ENCODE measurements at places on chromosomes 3 and 15. TPM values are rescaled to one million over a fixed set of nuclear protein-coding genes. Genes with fewer than 3 reads are reported as not detected.

The CEMIP gene
- total RNA-seq = 4.1 TPM

- H3K4me1 ChIP-seq = no peaks in the 10 kb centered on the region
- DNase-seq = no peak
- no peaks in the 10 kb centered on the region for H3K27me3 ChIP-seq
- H3K4me3 ChIP-seq = no peak overlapping the region
- no peaks in the 10 kb centered on the region for H3K36me3 ChIP-seq
These were observed 541.3 kb downstream of the UNC13C start for GRCh38 chr15:54519577-54519976.

DNA sequence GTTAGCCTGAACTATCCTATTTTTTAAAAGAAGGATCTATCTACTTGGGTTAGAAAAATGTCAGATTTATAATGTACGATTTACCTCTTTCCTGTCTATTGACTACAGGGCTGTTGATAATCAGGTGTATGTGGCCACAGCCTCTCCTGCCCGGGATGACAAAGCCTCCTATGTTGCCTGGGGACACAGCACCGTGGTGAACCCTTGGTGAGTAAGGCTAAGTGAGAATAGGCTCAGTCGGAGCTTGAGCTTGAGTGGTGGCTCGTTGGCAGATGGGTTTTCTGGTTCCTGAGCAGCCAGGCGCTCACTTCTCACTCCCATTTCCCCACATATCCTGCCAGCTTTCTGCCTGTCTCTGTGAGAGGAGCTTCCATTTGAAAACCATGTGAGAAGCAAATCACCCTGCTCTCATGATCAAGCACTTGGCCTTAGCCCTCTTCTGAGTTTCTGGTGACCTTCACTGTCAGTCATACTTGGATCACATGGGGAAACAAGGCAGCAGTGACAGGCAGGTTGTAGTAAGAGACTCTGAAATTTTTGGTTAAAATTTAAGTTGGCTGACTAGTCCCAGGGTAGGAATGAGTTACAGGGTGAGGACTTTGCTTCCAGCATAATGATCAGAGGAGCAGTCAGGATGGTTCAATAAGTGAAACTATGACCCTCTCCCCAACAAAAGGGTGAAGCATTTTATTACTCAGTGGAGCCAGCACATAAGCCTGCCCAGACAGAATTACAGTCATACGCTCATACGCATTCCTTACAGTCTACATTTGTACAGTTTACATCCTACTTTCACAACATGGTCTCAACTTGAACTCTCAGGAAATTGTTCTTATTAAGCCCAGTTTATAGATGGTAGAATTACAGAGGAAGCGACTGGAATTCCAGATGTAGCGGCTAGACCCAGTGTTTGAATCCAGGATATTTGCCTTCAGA lies 18.0 kb downstream of the NIT2 start:
- no peak overlapping the region for H3K4me3 ChIP-seq
- DNase-seq = no peak
- H3K36me3 ChIP-seq = peaks cover 9% of the 10 kb centered on the region

GRCh38 chr3:132464066-132464465 lies 46.8 kb downstream of the DNAJC13 start:
- H3K36me3 ChIP-seq = peaks cover 37% of the 10 kb centered on the region
- no peak overlapping the region for H3K4me3 ChIP-seq
- no peak for DNase-seq
- no peaks in the 10 kb centered on the region for H3K4me1 ChIP-seq

The SCN11A gene
- not detected for total RNA-seq

The CRYGS gene
- total RNA-seq = 9.5 TPM

DNA sequence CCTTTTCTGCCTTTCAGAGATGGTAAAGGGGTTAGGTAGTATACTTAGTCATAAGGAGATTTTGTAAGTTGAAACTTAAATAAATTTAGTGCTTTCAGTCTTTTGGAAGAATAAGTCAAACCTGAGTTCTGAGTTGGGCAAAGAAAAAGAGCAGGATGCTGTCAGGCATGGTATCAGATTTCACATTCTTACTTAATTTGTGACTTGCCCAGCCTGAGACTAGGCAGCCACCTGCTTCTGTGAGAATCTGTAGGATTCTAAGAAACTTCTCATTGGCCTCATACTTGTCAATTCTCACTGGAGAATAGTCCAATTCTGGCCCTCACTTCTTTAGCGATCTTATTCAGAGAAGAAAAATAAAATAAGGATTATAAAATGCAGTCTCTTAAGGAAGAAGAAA lies 577.5 kb downstream of the DIPK2A start:
- no peaks in the 10 kb centered on the region for H3K36me3 ChIP-seq
- no peaks in the 10 kb centered on the region for H3K27me3 ChIP-seq
- DNase-seq = no peak

DNA sequence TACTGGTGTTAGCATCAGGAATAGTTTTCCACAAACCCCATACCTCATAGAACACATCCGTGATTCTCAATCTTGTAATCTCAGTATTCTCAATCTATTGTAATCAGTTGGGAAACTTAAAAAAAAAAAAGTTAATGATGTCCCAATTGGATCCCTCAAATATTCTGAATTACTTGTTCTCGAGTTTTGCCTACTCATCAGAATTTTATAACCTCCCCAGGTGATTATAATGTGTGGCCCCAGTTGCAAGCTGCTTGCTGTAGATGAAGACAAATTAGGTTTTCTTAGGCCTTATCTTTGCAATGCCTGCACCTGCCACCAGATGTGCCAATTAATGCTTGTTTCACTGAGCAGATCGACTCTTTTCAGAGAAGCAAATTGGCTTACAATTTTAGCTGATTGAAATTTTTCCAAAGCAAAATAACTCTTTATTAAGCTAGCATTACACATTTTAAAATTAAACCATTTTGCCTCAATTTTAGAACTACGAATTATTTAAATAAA lies 19.0 kb upstream of the DIPK2A start:
- H3K4me1 ChIP-seq = no peaks in the 10 kb centered on the region
- H3K27me3 ChIP-seq = no peaks in the 10 kb centered on the region
- H3K4me3 ChIP-seq = no peak overlapping the region

- no peak overlapping the region for H3K27ac ChIP-seq
- H3K27me3 ChIP-seq = no peaks in the 10 kb centered on the region
- peaks cover 15% of the 10 kb centered on the region for H3K36me3 ChIP-seq
- peaks cover 12% of the 10 kb centered on the region for H3K4me1 ChIP-seq
- H3K4me3 ChIP-seq = no peak overlapping the region
These were observed 41.4 kb upstream of the VEPH1 start for GRCh38 chr3:157544501-157545130.

DNA sequence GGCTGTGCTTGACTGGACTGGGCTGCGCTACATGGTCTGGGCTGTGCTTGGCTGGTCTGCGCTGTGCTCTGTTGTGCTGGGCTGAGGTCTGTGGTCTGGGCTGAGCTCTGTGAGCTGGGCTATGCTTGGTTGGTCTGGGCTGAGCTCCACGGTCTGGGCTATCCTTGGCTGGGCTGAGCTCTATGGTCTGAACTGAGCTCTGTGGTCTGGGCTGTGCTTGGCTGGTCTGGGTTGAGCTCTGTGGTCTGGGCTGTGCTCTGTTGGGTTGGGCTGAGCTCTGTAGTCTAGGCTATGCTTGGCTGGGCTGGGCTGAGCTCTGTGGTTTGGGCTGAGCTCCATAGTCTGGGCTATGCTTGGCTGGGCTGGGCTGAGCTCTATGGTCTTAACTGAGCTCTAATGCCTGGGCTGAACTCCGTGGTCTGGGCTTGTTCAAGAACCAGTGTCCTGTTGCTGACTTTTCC lies 92.0 kb downstream of the PLXNA1 start:
- peak; percentile 21 for DNase-seq
- H3K27ac ChIP-seq = no peak overlapping the region
- peaks cover 54% of the 10 kb centered on the region for H3K27me3 ChIP-seq
- no peaks in the 10 kb centered on the region for H3K36me3 ChIP-seq

DNA sequence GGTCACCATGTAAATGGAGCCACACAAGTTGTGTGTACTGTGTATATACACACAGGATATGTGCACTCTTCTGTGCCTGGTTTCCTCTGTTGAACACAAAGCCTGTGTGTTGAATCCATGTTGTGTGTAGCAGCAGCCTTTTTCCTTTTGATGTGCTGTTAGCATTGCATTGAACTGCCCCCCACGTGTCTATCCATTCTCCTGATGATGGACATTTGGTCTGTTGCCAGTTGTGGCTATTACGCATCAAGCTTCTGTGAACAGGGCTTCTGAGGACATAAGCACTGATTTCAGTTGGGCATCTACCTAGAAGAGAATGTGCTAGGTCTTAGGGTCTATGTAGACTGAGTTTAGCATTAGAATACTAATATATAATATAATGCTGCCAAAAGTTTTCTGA lies 77.4 kb downstream of the LSM3 start:
- H3K4me1 ChIP-seq = peaks cover 26% of the 10 kb centered on the region
- DNase-seq = no peak

The FOXB1 gene
- total RNA-seq = not detected

The TMCO5A gene
- not detected for total RNA-seq

DNA sequence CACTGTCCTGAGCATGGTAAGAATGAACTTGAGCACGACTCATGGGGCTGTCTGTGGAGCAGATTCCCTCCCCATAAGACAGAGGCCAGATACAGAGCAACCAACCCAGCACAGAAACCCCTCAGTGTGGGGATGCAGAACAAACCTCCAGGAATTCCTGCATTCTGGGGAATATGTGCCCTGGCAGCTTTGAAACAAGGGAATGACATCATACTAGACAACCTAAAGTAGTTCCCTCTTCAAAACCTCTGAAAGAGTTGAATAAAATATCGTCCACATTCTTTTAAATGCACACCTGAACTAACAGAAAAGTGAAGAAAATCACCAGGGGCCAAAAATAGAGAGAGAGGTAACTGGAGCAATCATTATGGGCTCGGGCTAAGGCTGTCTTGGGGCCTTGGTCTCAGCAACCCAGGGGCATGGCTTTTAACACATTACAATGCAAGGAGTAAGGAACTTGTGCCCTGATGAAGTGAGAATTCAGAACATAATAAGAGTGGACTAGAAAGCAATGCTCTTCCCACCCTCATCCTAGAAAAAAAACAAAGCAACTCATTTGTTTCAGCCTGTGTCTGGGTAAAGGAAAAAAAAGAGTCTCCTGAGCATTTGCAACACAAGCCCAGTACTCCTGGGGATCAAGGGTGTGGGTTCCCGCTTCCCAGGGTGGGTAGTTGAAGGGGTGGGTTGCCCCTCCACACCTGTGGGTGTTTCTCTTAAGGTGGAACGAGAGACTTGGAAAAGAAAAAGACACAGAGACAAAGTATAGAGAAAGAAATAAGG lies 43.9 kb downstream of the ADIPOQ start:
- H3K36me3 ChIP-seq = no peaks in the 10 kb centered on the region
- H3K4me1 ChIP-seq = no peaks in the 10 kb centered on the region
- H3K27ac ChIP-seq = no peak overlapping the region

DNA sequence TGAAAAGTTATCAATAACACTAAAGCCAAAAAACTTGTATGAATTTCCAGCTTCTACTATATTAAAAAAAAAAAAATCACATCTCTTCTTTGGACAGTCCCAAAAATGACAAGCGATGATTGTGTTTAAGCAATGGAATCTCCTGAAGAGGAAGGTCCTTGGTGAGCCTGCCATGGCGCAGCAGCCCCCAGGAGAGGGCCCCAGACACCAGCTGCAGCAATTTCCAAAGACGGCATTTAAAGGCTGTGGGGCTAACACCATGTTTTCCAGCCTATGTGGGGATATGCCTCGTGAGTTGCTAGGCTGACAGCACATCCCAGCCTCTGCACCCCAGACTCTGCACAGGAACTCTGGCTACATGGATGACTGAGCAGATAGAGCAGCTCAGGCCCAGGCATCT lies 14.7 kb downstream of the SKIC8 start:
- H3K27ac ChIP-seq = no peak overlapping the region
- peaks cover 25% of the 10 kb centered on the region for H3K36me3 ChIP-seq
- H3K4me1 ChIP-seq = no peaks in the 10 kb centered on the region
- no peak for DNase-seq

DNA sequence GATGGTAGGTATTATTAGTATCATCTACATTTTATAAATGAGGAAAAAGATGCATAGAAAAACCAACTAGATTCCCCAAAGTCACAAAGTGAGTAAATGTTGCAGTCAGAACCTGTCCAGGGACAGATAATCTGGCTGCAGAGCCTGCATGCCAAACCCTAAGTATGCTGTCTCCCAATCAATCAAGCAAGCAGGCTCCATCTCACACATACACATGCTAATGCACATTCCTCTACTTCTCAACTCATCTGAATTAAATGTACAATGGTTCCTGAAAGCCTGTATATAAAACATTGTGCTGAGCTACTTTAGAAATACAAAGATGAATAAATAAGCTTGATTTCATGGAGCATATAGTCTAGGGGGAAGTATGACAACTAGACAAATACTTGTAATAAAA lies 101.0 kb downstream of the CBLB start:
- no peaks in the 10 kb centered on the region for H3K27me3 ChIP-seq
- H3K36me3 ChIP-seq = no peaks in the 10 kb centered on the region
- H3K4me3 ChIP-seq = no peak overlapping the region

- no peak overlapping the region for H3K27ac ChIP-seq
- H3K27me3 ChIP-seq = no peaks in the 10 kb centered on the region
- H3K36me3 ChIP-seq = peaks cover 24% of the 10 kb centered on the region
These were observed 27.1 kb upstream of the P4HTM start for GRCh38 chr3:48962939-48963338.

The PCBP4 gene
- total RNA-seq = 31.5 TPM

The CFAP100 gene
- total RNA-seq = not detected

- H3K4me3 ChIP-seq = peak overlapping the region; percentile 44
- H3K4me1 ChIP-seq = peaks cover 28% of the 10 kb centered on the region
- no peaks in the 10 kb centered on the region for H3K27me3 ChIP-seq
These were observed 55.3 kb downstream of the FAM43A start for GRCh38 chr3:194740859-194741491.

DNA sequence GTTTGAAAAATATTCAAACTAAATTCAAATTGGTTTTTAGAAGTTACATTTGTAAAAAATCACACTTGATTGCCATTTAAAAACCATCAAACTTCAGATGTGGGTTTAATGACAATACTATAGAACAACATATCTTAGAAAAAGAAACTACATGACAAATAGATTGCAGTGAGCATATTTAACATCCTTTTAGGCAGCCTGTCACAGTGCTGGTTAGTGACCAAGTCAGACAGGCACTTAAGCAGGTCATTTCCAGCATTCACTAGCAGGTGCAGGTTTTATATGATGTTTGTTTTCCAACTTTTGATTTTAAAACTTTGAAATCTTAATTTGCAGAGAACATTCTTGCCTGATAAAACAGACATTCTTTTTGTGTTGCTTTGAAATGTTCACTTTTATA lies 115.7 kb downstream of the MBNL1 start:
- H3K4me1 ChIP-seq = peaks cover 65% of the 10 kb centered on the region
- peak overlapping the region; percentile 27 for H3K27ac ChIP-seq
- no peaks in the 10 kb centered on the region for H3K27me3 ChIP-seq
- no peak for DNase-seq
- H3K36me3 ChIP-seq = peaks cover 6% of the 10 kb centered on the region

- H3K27ac ChIP-seq = no peak overlapping the region
- H3K36me3 ChIP-seq = no peaks in the 10 kb centered on the region
- peaks cover 93% of the 10 kb centered on the region for H3K27me3 ChIP-seq
- H3K4me3 ChIP-seq = no peak overlapping the region
These were observed 48.9 kb upstream of the POLG start for GRCh38 chr15:89383365-89384175.

The CKMT1A gene
- 1.2 TPM for total RNA-seq

Measured in Calu3 (cell line).